Activated naive CD8-positive, alpha-beta T cell treated with anti-CD3 and anti-CD28 coated beads, Interleukin-2, amount 10 ng/mL, durations not matched to agents 7 days and 5 days (primary cell): ENCODE measurements at places on chromosomes 1 and 21. TPM values are rescaled to one million over a fixed set of nuclear protein-coding genes. Genes with fewer than 3 reads are reported as not detected.

Gene SPRR3
- not detected for total RNA-seq

Gene TMEM52
- not detected for total RNA-seq

Gene LIPI
- total RNA-seq: not detected

Gene PADI3
- total RNA-seq: not detected

Gene CNIH3
- total RNA-seq: 2.2 TPM

Gene S100A4
- 394 TPM for total RNA-seq

Gene MX1
- 666 TPM for total RNA-seq

Gene SELP
- 0.83 TPM for total RNA-seq

Gene LRRIQ3
- 1.8 TPM for total RNA-seq

Gene TCHH
- 0.06 TPM for total RNA-seq

Gene ATP1B1
- total RNA-seq: 13.3 TPM

Gene ABCA4
- total RNA-seq: not detected

Gene C1orf185
- not detected for total RNA-seq

Gene LHX8
- not detected for total RNA-seq

Gene AIRE
- not detected for total RNA-seq

Gene S100A7
- not detected for total RNA-seq
